ENCODE measurements at places on chromosomes 16 and 17.

GRCh38 chr16:30510376-30510938, 15.9 kb downstream of the ZNF768 start:
- DNase-seq = no peak

- no peak for DNase-seq
Observed at GRCh38 chr16:4452674-4453073, 21.8 kb downstream of the NMRAL1 start.

GRCh38 chr16:14180481-14180944, 109.4 kb downstream of the MRTFB start:
- no peak for DNase-seq

DNA sequence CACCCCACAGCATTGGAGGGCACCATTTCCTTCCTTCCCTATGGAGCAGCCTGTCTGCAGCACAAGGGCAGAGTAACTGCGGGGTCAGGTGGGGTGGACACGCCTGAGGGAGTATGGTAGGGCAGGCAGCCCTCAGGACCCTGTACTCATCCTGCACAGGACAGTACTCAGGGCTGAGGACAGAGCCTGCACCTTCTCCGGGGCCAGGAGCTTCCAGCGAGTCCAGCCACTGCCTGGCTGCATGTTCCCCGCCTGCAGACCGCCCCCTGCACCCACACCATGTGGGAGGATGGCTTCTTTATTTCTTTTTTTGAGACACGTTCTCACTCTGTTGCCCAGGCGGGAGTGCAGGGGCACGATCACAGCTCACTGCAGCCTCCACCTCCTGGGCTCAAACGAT, 47.6 kb upstream of the CDC42EP4 start:
- no peak for DNase-seq

DNA sequence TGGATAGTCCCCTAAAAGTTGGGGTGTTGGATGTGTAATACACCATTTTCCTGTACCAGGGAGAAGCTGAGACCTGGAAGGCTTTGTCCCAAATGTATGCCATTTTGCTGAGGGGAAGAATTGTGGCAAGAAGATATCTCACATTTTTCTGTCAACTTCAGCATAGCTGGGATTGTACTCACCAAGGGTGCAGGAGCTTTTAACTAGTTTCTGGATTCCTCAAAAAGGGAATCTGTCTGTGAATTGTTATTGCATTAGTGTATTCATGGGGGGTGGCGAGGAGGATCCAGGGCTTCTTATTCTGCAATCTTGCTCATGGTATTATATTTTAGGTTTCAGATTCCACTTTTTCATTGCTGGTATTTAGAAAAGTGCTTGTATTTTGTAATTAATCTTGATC, 208.2 kb upstream of the MYOCD start:
- no peak for DNase-seq

GRCh38 chr16:22614271-22614947, 103.7 kb downstream of the NPIPB5 start:
- no peak for DNase-seq

DNA sequence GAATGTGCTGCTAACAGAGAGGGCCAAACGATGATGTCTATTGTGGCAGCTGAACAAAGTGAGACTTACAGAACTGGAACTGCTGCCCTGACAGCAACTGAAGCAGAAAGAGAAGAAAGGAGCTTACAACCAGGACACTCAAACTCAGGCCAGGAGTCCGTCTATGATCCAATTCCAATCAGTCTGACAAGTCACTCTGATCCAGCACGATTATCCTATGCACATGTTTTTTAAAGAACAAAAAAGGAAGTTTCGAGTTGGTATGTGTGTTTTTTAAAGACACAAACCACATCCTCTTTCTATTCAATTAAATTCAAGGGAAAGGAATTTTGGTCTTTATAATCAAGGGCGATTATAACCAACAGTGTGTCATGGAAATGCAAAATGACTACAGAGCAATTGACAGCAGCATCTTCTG, 42.4 kb upstream of the MTMR4 start:
- no peak for DNase-seq

GRCh38 chr17:1714980-1715802, 5.0 kb upstream of the TLCD2 start:
- DNase-seq = no peak

DNA sequence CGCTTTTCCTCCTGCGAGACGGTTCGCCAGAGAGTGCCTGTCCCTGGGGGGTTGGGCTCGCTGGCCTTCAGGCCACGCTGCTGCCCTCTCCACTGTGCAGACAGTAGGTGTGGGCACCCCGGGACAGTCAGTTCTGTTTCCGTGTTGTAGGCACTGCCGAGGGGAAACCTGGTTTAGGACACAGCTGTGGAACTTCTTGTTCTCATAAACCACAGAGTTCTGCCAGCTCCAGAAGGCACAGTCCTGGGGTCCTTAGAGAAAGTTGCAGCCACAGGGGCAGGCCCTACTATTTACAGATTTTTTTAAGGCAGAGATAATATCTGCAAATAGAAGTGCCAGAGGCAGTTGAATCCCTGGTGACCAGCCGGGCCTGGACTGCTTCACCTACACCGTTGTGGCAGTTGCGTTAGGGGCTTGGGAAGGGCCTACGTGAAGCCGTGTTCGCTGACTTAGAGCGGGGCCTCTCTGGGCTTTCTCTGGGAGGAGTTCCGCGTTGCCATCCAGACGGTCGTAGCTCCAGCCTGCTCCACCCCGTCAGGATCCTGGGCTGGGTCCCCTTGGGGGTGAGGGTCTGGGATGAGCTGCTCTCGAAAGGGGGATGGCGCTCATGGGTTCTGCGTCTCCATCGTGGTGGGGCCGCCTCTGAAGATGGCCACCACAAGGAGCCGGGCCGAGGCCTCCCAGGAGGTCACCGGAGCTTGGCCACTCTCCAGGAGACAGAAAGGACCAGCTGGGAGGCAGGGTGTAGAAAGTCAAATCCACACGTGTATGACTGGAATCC, 126.3 kb downstream of the BANP start:
- no peak for DNase-seq

GRCh38 chr17:16931318-16932060, 40.4 kb downstream of the TNFRSF13B start:
- no peak for DNase-seq

DNA sequence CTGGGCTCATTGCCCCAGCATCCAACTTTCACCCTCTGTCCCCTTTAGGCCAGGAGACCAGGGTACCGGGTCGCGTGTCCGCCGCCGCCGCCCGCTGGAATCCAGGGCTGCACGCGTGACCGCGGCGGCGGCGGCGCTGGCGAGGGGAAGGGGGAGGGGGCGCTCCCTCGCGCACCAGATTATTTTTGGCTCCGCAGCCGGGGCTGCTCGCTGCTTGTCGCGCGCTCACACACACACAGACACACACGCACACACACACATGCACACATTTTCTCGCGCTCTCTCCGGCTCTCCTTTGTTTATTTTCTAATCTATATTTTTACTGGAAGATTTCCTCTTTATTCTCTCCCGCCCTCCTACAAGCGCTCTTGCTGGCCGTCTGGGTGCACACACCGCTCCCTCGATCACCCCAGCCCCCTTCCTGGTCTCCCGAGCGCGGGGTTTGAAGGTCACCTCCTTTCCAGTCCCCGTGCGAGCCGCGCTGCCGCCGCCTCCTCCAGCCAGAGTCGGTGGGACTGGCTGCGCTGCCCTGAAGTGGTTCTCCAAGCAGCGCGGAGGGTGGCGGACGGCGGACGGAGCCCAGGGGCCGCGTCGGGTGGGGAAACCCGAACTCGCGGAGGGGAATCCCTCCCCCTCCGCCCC, 921.4 kb upstream of the EEF2KMT start:
- DNase-seq = no peak

DNA sequence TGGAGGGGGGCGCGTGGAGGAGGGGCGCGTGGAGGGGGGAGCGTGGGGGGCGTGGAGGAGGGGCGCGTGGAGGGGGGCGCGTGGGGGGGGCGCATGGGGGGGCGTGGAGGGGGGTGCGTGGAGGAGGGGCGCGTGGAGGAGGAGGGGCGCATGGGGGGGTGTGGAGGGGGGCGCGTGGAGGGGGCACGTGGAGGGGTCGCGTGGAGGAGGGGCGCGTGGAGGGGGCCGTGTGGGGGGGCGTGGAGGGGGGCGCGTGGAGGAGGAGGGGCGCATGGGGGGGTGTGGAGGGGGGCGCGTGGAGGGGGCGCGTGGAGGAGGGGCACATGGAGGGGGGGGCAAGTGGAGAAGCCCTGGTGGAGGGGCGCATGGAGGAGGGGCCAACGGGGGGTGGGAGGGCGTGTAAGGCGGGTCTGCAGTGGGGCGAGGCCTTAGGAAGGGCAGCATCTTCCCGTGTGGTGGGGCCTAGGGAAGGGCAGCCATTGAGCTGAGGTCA, 7.3 kb downstream of the MSLN start:
- no peak for DNase-seq

- DNase-seq = no peak
Observed at GRCh38 chr16:48101069-48101674, 54.6 kb downstream of the ABCC12 start.

- peak; percentile 100 for DNase-seq
Observed at GRCh38 chr17:43530288-43531081, 15.7 kb downstream of the ETV4 start.

GRCh38 chr17:28097254-28097653, 54.8 kb downstream of the NLK start:
- DNase-seq = no peak

- DNase-seq = no peak
Observed at GRCh38 chr17:67452681-67453554, 75.8 kb downstream of the PITPNC1 start.

GRCh38 chr16:8962393-8963009, 1.2 kb downstream of the USP7 start:
- no peak for DNase-seq

GRCh38 chr17:73003487-73003886, 89.0 kb downstream of the SLC39A11 start:
- no peak for DNase-seq

- DNase-seq = no peak
Observed at GRCh38 chr16:68529931-68530701, 9.0 kb upstream of the ZFP90 start.

DNA sequence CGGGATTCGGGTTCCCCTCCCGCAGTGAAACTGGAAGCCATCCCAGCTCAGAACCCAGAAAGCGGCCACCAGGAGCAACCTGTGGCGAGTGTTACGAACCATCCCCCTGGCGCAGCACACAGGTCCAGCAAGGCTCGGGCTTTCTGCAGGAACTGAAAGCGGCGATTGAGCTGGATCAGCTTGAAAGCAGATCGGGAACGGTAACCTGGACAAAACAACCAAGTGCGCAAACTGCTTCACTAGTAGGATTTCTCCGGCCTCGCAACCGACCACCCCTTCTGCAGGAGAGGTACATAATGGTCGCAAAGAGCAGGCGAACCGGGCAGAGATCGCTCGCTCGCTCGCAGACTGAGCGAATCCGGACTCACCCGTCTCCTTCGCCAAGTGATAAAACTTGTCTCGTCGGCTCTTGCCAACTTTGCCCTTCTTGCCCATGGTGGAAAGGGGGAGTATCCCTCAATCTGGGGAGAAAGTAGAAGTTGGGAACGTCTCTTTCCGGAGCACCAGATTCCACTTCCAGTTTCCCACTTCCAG, 696 bp upstream of the PSMC5 start:
- DNase-seq = no peak

DNA sequence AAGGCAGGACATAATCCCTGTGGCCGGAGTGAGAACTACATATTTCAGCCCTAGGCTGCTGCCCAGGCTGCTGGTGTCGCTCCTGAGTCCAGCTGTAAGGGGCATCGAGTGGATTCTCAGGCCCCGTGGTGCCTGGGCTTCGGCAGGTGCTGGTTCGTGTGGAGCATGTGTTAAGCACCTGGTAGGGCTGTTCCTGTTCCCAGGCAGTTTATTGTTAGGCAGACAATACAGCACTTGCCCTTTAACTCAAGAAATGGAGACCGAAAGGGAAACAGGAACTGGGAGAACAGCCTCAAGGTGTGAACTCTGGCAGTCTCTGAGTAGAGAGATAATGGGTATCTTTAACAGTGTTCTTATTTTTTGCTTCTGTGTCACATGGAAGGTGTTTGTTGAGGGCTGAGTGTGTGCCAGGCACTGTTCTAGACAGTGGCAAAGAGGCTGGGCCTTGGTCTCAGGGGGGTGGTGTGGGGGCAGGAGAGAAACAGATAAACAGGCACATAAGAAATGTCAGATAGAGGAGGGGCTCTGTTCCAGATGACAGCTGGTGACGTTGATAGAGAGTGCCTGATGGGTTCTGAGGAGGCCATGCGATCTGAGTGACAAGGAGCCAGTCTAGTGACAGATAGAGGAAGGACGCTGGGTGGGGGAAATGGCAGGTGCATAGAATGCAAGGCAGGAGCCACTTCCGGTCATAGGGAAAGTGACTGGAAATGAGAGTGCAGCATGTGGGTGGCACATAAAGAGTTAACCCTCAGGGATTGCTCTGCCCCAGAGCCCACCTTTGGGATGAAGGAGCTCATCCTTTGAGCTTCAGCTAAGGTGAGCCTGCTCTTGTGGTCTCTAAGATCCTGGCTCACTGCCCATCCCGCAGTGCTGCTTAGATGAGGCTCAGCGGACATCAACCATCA, 33.8 kb downstream of the EPN2 start:
- no peak for DNase-seq

DNA sequence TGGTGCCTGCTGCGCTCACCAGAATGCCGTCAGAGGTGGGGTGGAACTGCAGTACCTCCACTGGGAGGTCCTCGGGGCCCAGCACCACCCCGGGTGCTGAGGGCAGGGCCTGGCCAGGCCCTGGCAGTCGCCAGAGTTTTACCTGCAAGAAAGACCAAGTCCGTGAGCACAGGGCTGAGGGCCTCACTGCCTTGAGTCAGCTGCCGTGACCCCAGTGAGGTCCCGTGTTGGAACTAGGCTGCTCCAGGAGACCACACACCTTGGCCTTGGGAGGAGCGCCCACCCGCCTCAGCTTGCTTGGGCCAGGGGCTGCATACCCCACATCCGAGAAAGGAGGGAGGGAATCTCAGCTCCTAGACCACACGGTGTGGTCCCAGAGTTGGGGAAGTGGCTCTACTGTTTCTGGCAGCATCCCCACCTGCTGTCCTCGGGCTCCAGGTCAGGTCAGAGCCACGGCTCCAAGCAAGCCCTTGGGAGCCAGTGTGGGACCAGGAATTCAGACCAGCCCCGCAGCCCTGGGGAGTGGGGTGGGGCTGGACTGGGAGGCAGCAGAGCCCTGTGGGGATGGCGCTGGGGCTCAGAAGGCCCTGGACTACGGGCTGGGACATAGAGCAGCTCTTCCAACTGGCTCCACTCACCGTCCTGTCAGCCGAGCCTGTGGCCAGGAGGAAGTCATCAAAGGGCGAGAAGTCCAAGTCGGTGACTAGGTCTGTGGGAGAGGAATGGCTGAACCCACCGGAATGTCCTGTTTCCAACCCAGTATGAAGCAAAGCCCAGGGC, 8.7 kb downstream of the CORO7 start:
- DNase-seq = no peak

DNA sequence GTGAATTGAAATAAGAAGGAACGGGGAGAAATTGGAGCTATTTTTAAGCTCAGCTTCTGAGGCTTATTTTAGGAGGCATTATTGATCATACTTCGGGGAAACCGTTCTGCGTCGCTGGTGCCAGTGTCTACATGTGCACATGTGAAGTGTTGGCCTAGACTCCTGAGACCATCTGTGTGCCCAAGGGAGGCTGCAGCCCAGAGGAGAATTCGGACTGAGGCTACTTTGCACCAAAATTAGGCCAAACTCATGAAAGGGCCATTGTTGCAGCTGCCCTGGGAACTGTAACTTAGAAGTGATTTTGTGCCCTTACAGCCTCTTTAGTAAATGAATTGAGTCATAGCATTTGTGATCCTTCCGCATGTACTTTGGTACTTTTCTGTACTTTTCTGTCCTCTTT, 102.0 kb upstream of the NOL11 start:
- no peak for DNase-seq

GRCh38 chr17:45341533-45342158, 24.8 kb upstream of the MAP3K14 start:
- peak; percentile 70 for DNase-seq
